Activated naive CD8-positive, alpha-beta T cell treated with anti-CD3 and anti-CD28 coated beads, Interleukin-2, amount 10 ng/mL, durations not matched to agents 7 days and 5 days (primary cell): ENCODE measurements at places on chromosomes 1 and 21. TPM values are rescaled to one million over a fixed set of nuclear protein-coding genes. Genes with fewer than 3 reads are reported as not detected.

LENEP gene
- 1.9 TPM for total RNA-seq

CFHR1 gene
- not detected for total RNA-seq

DNA sequence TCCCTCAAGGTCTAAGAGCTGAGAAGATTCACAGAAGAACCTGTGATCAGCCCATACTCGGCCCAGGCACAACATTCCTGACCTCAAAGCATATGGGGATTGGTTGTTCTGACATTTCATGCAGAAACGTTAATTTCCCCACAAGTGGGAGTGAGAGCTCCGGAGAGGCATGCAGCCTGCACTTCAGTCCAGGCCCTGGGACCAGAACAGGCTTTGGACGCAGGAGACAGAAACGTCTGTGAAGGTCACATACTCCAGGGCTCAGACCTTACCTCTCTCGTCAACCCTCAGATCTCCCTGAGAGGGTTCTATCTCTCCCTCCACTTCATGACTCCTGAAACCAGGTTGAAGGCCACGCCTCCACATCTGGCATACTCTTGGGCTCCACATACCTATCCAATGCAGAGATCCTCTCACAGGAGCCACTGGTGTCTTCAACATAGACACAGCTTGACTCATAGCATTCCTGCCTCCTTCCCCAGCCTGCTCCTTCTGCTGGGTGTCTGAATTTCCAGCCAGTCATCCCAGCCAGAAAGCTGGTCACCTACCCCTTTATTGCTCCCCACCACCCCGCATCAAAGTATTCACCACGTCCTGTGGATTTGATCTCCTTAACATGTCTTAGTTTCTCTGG is 149.2 kb downstream of the OMA1 start:
- no peak overlapping the region for H3K4me3 ChIP-seq
- peaks cover 2% of the 10 kb centered on the region for H3K27me3 ChIP-seq
- no peak for DNase-seq
- H3K4me1 ChIP-seq, result peaks cover 1% of the 10 kb centered on the region
- H3K36me3 ChIP-seq, result no peaks in the 10 kb centered on the region
- H3K27ac ChIP-seq, result no peak overlapping the region

GRCh38 chr1:28582248-28582615 is 9.8 kb upstream of the RAB42 start:
- H3K36me3 ChIP-seq, result peaks cover 34% of the 10 kb centered on the region
- DNase-seq, result no peak
- H3K27ac ChIP-seq, result peak overlapping the region; percentile 83
- no peaks in the 10 kb centered on the region for H3K27me3 ChIP-seq
- H3K4me1 ChIP-seq, result peaks cover 26% of the 10 kb centered on the region

MRPL9 gene
- 87.4 TPM for total RNA-seq

HEYL gene
- not detected for total RNA-seq

SLC30A7 gene
- 32.6 TPM for total RNA-seq

DNA sequence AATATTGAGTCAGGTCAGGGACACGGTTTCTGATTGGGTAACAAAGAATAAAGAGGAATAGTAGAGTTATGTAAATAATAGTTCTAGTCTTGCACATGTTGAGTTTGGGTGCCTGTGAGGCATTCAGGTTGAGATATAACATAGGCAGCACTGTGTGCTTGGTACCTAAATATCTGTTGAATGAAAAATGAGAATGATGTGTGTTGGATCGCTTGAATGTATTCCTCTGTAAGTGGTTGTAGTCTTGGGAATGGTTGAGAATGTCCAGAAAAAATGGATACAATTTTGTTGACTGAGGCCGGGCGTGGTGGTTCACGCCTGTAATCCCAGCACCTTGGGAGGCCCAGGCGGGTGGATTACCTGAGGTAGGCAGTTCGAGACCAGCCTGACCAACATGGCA is 116.3 kb upstream of the HNRNPU start:
- H3K4me1 ChIP-seq, result no peaks in the 10 kb centered on the region
- no peaks in the 10 kb centered on the region for H3K36me3 ChIP-seq
- DNase-seq, result no peak

OR2T11 gene
- not detected for total RNA-seq
